ENCODE measurements at places on chromosomes 7 and 10.

DNA sequence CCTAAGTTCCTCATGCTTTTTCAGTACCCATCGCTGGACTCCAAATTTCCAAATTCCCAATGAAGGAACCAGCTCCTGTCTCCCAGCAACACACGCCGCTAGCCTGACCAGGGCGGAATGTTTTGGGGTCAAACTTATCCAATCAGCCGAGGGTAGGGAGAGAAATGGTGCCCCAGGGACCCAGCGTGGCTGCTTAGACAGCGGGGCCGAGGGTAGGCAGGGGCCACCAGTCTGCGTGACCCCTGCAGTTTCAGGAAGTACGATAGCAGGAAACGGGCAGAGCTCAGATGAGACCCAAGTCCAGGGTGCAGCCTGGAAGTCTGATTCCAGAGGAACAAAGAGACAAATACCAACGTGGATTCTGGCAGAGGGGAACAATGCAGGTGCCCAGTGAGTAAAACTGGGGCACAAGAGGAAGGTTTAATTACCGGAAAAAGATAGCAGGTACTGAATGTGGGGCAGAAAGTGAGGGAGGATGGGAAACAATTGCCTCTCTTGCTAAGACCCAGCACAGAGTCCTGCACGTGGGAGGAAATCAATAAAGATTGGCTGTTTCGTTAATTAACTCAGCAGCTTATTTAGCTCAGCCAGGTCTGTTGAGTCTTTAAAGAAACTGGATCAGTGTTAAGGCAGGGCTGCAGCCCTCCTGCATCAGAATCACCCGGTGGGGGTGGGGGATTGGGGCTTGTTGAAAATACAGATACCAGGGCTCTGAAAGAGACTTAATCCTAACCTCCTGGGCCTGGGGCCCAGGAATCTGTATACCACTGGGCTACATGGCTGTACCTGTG is 50.4 kb upstream of the NFE2L3 start:
- DNase-seq = no peak

GRCh38 chr10:103316087-103316486 is 34.9 kb downstream of the PCGF6 start:
- DNase-seq = no peak

DNA sequence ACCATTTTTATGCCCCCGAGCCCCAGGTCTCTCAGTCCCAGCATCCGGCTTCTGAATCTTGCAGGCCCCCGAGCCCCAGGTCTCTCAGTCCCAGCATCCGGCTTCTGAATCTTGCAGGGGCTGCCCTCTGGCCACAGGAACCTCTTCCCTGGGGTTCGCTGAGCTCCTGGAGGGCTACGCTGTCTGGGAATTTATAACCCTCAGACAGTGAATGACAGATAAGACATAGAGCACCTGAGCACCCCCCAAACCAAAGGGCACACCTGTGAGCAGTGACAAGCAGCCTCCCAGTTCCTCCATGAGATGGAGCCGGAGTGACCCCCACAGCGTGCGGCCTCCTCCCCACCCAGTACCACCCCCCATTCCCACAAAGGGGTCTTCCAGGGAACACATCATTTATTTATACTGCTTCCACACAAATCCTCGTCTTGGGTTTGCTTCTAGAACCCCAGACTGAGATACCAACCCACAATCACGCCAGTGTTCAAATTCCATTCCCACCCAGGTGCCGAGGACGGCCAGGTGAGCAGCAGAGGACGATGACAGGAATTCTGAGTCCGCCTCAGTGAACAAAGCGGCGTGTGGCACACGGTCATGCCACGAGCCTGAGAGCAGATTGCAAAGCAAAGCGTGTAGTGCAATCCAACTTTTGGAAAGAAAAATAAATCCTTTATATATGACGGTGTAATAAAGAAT is 57.7 kb upstream of the FAM20C start:
- no peak for DNase-seq

DNA sequence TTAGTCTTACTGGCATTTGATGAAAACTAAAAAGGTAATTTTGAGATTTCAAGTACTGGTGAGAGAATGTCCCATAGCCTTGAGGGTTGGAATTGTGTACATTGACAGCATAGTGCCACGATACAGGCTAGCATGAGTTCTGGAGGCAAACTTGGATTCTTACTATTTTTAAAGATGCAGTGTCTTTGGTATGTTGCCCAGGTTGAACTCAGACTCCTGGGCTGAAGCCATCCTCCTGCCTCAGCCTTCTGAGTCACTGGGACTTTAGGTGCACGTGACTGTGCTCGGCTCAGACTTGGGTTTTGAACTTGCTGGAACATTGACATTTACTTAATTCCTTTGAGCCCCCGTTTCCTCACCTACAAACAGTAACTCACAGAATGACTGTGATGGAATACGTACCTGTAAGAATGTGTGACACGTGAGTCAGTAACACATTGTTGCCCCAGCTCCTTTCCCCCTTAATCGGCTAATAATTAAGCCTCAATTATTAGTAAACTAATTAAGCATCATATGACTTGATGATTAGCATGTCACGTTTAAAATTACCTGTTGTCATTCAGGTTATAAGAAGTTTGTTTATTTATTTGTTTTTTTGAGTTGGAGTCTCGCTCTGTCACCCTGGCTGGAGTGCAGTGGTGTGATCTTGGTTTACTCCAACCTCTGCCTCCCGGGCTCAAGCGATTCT is 10.6 kb downstream of the DNAJB6 start:
- DNase-seq = no peak

- no peak for DNase-seq
These were observed 993.4 kb downstream of the TYW1 start for GRCh38 chr7:67990003-67990402.

GRCh38 chr7:138029941-138030340 is 28.1 kb upstream of the CREB3L2 start:
- no peak for DNase-seq

GRCh38 chr10:112723876-112724275 is 226.2 kb upstream of the TCF7L2 start:
- DNase-seq = no peak

GRCh38 chr7:71937840-71938371 is 474.2 kb downstream of the CALN1 start:
- no peak for DNase-seq

GRCh38 chr7:70156057-70156456 is 557.8 kb downstream of the AUTS2 start:
- DNase-seq = peak; percentile 49

DNA sequence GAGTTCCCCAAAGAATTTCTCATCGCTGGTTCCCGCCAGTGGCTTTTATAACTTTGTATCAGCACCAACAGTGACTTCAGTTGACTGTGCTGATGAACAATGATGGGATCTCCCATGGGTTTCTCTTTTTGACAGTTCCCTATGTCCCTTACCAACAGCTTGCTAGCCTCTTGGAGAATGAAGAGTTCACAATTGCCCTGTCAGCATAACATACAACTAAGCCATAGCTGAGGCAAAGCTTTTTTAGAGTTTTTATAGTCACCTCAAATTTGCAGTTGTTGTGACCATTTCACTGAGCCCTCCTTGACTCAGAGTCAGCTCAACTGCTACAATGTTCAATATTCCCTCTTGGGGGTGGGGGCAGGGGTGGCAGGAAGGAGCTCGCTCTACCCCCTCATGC is 179.8 kb downstream of the TFEC start:
- DNase-seq = no peak

DNA sequence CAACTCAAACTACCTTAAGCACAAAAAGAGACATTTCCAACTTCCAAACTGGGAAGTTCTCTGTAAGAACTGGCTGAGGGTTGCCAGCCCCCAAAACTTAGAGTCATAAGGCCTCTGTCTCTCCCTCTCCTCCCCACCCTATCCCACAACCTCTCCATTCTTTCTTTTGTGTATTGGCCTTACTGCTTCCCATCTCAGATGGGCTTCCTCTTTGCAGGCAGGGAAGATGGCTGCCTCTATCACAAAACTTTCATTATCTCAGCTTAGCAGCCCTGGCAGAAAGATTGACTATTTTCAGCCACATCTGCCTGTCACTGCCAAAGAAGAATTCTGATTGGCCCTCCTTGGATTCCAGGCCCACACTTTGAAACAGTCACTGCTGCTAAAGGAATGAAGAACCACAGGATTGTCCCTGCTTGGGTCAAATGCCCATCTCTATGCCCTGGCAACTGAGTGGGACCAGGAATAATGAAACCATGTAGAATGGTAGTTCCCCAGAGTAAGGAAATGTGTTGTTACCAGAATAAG is 58.0 kb upstream of the PRKAR2B start:
- no peak for DNase-seq

- no peak for DNase-seq
These were observed 62.1 kb upstream of the EFCAB10 start for GRCh38 chr7:105643384-105643783.
